Activated B cell treated with CpG ODN at 0.5 μM for 24 hours (primary cell): ENCODE measurements at places on chromosomes 16 and 17. TPM values are rescaled to one million over a fixed set of nuclear protein-coding genes. Genes with fewer than 3 reads are reported as not detected.

- DNase-seq: no peak
Observed at GRCh38 chr17:14499976-14500375, 199.1 kb downstream of the HS3ST3B1 start.

- DNase-seq: peak; percentile 77
Observed at GRCh38 chr17:41738077-41738800, 3.8 kb upstream of the HAP1 start.

DNA sequence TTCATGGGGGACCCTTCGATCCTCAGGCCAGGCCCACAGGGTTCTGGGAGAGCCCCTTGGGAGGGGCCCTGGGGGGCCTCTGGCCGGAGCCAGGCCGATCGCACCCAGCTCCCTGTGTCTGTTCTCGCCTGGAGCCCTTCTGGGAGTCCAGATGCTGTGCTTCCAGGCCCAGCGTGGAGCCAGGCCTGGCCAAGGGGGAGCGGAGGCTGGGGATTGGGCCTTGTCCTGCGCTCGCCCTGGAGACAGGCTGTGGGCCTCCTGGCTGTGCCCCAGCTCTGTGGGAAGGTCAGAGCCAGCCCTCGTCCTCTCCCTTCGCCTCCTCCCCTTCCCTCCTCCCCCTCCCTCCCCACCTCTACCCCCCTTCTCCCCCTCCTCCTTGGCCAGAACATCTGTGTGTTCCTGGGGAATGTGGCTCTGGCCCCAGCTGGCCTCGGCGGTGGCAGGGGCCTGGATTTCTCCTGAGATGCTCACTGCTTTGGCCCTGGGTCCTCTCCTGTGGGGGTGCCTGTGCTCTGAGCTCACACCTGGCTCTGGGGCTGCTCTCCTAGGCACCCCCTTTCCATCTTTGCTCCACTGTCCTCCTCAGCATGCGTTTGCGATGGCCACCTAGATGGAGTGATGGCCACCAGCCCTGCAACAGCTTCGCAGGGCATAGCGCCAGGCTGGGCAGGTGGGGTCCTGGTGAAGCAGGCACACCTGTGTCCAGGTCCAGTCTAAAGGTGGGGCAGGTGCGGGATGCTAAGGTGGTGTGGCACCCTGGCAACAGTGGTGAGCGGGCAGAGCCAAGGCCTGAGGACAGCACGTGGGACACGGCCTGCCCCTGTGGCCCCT lies 90.6 kb upstream of the CIBAR2 start:
- no peak for DNase-seq

- DNase-seq: no peak
Observed at GRCh38 chr17:77610518-77610893, 348.0 kb upstream of the TNRC6C start.

- DNase-seq: no peak
Observed at GRCh38 chr17:76307299-76307965, 644 bp downstream of the QRICH2 start.

DNA sequence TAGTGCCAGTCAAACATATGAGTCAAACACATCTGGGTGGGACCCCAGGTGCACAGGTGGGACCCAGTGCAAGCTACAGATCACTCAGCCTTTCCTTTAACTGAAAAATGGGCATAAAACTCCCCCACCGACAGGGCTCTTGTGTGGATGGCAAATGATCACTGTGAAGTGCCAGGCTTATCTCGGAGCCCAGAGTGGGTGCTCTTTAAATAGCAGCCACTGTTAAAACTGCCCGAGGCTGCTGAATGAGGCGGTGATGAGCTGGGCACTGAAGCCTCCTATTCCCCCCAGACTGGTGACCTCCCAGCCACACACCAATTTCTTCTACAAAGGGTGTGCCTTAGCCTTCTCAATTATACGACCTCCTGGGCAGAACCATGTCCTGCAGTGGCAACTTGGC lies 433.8 kb downstream of the SLC39A11 start:
- no peak for DNase-seq

GRCh38 chr16:64339052-64339770 lies 782.7 kb downstream of the CDH11 start:
- DNase-seq: no peak

- DNase-seq: no peak
Observed at GRCh38 chr17:37608351-37609169, 658 bp downstream of the SYNRG start.

Gene PRSS53
- 5.1 and 5.5 TPM in 2 replicates for total RNA-seq

Gene CCL3
- 74.4 and 74.5 TPM in 2 replicates for total RNA-seq

Gene CTRB1
- total RNA-seq: not detected in 2 replicates

Gene NRN1L
- 0.69 and 1.4 TPM in 2 replicates for total RNA-seq

Gene ZNF750
- total RNA-seq: not detected in 2 replicates
